ENCODE measurements at places on chromosomes 4 and X.

GRCh38 chr4:80173401-80173800, 23.9 kb upstream of the PRDM8 start:
- peak; percentile 61 for DNase-seq

DNA sequence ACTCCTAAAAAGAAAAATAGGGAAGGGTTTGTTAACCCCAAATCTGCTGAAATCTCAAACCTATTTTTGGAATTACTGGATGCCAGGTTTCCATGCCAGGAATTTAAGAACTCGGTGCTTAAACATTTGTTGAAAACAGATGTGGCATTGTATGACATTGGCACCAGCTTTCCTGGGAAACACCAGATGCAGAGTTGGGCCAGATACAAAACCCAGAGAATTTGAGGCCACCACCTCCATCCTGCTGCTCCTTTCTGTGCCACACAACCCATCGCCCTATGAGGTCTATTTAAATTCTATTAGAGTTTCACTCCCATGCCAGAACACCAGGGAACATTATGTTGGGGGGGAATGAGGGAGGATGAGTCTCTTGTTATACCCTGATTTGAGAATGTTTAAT, 71.7 kb downstream of the ARAP2 start:
- DNase-seq = no peak

GRCh38 chr4:100979736-100980135, 367.6 kb downstream of the PPP3CA start:
- no peak for DNase-seq

- DNase-seq = peak; percentile 83
Measured at GRCh38 chrX:2385224-2385623, 115.6 kb downstream of the DHRSX start.

DNA sequence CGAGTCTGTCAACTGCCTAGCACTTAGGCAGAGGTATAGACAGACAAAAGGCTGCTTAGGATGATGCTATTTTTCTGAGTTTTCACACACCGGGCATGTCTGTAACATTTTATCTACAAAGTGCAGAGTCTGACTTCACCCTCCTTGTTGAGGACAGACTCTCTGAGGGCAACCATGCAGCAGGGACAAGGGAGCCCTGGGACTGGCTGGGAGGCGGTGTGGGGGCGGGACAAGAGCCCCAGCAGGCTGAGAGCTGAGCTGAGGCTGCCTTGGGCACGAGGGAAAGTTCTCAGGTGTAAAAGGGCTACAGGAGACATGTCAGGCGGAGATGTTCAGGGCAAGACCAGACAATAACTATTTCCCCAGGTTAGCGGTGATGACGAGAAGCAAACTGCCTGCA, 81.6 kb downstream of the GATB start:
- DNase-seq = no peak

GRCh38 chr4:66575008-66575696, 904.9 kb upstream of the EPHA5 start:
- DNase-seq = peak; percentile 86

DNA sequence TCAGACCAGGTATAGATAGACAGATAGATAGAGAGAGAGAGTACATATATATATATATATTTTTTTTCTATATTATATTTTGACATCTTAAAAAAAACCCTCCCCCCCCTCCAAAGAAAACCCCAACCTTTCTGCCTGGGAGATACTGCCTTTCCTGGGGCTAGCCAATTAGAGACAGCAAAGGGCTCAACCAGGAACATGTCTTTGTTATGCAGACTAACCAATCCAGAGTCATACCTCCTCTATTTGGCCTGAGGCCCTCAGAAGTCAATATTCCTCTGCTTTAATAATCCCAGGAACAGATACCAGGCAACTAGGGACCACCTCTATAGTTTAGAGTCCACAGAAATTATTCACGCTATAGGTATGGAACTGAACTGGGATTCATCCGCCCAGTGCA, 135.6 kb upstream of the MAD2L1 start:
- no peak for DNase-seq

DNA sequence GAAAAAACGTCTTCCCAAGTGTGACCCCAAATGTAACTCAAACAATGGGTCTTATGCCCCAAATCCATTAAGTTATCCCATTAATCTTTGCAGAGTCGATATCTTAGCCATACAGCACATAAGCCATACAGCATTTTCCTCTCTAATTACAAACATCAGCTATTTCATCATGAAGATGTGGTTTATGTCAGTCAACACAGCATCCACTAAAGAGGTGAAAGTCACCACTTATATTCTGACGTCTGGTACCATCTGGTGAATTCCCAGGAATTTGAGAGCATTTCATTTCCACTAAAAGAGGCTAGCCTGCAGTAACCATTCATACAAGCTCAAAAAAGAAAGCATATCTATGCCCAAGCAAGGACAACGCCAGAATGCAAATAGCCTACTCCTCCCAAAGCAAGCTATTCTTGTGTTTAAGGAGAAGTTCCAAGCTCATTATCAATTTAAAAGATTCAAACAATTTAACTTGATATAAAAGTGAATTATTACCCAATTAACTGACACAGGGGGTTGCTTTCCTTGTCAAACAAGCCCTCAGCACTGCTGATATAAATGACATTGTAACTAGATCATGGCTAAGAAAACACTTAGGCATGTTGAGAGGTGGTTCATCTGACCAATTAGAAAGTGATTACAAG, 203.3 kb downstream of the ANTXR2 start:
- no peak for DNase-seq

GRCh38 chr4:165288226-165288625, 39.2 kb upstream of the MSMO1 start:
- DNase-seq = no peak

DNA sequence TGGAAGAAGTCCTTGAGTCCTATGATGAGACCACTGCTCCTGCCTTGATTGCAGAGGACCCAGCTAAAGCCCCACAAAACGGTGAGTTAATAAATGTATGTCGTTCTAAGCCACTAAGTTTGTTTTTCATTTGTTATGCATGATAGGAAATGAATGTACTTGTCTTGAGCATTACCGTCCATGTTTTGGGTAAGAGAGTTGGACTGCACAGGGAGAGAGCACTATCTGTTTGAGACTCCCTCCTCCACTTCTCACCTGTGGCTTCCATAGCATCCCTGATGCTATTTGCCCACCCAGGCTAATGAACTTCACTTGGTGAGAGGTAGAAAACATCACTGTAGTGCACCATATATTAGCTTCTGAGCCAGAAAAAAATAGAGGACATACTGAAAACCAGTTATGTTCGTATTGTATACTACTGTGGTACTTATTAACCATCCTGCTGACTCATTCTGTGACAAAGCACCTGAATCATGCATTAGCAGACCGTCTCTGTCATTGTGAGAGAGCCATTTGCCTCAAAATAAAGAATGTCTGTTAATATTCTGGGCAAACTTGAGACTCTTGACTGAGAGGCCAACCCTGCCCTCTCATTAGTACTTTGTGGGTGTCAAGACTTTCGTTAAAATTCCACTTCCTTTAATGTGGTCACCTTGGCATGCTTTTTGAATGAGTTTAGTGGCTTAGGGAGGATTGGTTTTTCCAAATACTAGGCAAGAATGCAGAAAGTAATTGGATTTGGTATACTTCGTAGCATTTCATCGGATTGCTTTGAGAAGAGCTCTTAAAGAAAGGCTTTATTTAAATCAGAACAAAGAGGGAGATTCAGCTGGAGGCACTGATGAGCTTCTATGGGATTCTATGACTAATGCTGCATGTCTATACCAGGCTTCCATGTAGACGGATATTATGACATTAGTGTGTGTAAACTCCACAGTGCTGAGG, 99.3 kb upstream of the GRPR start:
- DNase-seq = peak; percentile 43

Data from EL (cell line).